Uterus (tissue), 4 donors: ENCODE measurements at places on chromosomes 2 and 18.

- DNase-seq, result no peak
These were observed 122.3 kb upstream of the SIX2 start for GRCh38 chr2:45131587-45131986.

DNA sequence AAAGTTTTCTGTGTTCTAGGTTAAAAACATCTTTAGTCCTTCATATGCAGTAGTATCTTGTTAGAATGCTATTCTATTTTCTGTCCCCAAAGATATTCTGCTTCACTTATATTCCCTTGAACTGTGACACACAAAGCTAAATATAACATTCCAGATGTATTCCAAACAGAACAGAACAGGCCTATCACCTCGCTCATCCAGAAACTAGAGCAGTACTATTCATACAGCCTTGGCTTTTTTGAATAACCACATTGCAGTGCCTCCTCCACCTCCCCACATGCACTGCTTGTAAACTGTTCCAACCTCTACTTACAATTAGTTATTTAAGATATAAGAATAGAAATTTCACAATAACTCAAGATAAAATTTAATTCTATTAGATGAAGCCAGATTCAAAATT lies 196.8 kb downstream of the EXOC6B start:
- DNase-seq, result no peak

GRCh38 chr2:232523682-232524597 lies 2.0 kb upstream of the CHRND start:
- no peak for DNase-seq

GRCh38 chr18:52403291-52404021 lies 63.5 kb downstream of the DCC start:
- DNase-seq, result no peak

DNA sequence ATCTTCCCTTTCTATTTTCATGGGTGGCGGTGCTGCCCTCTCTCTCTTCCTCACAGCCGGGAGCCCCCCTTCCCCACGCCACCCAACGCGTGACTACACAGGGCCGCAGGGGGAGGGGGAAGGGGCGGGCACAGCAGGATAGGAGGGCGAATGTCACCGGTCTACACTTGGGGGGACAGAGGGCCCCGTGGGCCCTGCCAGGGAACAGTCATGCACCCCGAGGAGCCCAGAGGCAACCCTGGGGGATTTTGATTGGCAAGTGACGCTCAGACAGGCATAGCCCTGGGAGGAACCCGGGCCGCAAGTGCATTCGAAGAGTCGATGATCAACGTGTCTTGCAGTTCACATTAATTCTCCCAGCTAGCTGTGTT lies 91.1 kb upstream of the ANKRD30BL start:
- no peak for DNase-seq

DNA sequence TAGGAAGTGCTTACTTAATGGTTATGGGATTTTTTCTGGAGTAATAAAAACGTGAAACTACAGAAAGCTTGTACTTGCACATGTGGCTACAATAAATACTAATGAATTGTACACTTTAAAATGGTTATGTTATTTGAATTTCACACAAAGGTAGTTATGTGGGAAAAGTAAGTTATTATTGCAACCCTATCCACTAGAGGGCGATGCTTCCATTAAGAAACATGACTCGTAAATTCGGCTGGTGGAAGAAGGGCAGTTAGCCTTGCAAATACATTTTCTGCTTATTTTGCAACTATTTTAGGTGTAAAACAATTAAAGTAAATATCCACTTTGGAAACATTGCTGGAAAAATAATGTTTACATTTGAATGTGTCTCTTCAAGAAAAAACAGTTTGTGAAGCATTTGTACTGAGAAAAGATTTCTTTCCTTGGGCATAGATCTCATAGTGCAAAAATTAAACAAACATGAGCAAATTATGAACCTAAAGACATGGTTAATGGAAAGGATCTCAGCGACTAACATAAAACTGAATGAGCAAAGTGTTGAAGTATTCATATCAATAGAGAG lies 68.1 kb upstream of the CSRNP3 start:
- no peak for DNase-seq

- DNase-seq, result no peak
These were observed 268.3 kb downstream of the KLHL29 start for GRCh38 chr2:23653326-23653725.

DNA sequence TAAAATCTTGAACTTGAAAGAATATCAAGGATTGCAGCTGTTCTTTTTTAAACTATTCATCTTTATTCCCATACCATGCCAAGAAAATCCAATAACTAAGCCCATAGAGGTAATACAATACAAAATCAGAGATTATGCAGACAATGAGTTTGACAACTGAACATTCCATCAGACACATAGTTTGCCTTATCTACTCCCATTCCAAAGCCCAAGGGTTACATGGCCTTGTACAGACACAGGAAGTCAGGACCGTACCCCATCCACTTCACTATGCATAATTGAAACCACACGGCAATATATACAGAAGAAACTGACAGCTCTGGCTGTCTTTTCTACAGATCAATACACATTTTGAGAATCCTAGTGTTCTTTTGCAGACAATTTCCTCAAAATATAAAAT lies 181.3 kb downstream of the TMX3 start:
- DNase-seq, result no peak

GRCh38 chr2:223598994-223599639 lies 3.0 kb downstream of the SCG2 start:
- DNase-seq, result no peak

DNA sequence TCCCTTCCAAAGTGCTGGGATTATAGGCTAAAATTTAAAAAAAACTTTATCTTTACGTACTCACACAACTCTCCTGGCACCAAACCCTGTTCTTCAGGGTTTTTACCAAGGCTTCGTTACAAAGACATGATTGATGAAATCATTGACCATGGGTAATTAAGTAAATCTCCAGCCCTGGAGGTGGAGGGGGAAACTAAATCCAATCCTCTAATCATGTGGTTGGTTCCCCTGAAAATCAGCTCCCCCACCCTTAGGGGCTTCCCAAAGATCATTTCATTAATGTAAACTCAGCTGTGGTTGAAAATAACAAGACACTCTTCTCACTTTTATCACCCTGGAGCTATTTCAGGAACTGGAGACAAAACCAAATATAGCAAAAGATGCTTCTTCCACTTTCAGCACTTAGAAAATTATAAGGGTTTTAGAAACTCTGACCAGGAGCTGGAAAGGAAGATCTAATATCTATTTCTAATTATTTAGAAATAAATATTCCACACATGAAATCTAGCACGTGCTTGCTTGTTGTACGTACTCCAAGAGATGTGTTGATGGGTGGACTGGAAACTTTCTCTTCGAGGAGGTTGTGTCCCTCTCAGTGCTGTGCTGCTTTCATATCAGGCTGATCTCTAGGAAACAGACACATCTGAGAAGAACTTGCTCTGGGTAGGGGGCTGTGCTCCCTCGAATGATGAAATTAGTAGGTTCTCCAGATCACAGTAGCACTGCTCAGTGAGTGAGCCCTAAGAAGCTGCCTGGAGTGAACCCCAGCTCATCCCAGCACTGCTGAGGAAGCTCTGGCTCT lies 67.2 kb downstream of the SMAD4 start:
- DNase-seq, result no peak

- no peak for DNase-seq
These were observed 25.9 kb downstream of the STPG4 start for GRCh38 chr2:47129191-47129706.

GRCh38 chr2:110167326-110168000 lies 37.4 kb downstream of the NPHP1 start:
- no peak for DNase-seq

DNA sequence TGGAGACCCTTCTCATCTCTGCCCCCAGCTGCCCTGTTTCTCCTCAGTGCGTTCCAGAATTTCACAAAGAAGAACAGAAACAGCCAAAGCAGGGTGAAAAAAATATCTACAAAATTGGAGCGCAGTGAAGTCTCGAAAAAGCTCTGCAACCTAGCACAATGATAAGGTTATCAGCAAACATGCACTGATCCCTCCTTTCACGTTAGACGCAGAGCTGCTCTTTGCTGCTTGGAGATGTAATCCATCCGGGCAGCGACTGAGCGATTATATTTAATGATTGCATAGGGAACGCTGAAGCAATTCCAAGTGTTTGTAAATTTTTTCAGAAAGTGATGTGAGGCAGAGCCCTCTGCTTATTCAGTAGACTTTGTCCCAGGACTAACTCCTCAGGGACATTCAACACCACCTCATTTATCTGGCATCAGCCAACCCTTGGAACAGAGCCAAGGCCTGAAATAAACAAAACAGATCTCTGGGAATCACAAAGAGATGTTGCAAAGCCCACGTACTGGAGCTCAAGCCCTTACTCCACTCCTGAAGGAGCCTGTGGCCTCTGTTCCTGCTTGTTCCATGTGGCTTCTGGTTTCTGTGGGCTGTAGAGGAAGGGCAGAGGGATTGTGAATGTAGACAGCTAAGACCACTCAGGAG lies 172.6 kb upstream of the BCL2L11 start:
- no peak for DNase-seq

DNA sequence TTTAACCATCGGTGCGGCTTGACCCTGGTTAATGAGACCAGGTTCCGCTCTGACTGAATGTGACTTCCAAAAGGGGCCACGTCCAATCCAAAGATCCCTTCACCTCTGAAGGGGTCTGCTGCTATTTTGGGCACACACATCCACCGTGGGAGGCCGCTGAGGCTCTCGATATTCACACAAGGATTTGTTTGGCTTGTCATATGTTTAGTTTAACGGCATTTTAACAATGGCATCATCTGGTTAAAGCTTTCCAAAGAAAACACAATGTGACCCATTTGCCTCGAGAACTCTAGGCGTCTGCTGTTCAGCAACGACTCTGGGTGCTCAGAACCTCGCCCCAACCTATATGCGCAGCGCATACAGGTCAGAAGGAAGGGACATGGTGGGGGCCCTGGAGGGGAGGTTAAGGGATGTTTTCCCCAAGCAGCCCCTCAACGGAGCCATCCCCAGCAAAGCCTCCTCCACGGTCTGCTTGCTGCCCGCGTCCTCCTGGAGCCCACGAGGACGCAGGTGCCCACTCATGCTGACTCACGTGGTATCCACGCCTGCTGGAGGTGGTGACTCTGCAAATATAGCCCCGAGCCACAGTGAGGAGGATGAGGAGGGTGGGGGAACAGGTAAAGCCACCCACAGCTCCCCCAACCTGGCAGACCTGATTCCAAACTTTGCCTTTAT lies 260.3 kb downstream of the HDAC4 start:
- DNase-seq, result no peak

DNA sequence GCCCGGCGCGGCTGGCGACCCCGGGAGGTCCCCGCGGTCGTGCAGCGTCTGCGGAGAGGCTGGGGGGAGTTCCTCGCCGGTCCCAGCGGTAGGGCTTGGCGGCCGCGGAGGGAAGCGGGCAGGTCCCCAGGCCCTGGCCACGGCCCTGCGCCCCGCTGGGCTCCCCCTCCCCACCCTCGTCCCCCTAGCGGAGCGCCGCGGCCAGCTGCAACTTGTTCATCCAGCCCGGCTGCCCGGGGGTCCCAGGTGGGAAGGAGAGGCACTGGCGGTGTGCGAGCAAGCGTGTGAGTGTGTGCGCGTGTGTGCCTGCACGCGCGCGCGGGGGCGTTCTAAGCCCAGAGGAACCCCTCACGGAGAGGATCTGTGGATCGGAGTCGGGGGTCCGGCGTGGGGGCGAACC lies 1.3 kb downstream of the PTPRM start:
- peak; percentile 37 for DNase-seq

DNA sequence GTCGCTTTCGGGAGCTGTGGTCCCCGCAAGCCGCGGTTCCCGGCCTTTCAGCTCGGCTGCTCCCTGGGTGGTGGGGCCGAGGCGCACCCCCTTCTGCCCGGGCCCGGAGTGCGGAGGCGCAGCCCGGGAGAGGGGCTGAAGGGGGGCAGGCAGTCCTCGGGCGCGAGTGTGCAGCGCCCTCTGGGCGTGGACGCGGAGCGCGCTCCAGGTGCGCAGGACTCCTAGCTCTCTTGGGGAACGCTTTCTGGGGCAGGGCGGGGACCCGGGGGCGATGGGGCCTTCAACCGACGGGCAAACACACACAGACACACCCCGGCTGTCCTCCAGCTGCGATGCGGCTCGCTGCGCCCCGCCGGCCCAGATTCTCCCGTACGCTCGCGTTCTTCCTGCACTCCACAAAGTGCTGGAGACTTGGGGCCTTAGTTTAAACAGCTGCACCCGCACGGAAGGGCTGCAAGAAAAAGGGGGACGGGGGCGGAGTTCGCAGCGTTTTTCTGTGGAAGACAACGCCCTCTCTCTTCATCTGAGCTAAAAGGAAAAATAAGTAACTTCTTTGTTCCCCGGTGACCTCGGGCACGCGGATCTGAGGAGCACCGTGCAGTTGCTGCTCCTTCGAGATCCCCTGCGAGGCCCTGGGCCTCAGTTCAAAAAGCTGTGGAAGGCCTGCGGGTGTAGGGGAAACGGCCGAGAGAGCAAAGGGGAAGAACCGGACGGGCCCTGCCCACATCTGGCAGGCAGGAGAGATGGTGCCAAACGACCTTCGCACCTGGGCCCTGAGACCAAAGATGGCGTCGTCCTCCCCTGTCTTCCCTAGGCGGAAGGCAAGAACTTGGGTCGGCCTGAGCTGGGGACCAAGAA lies 593 bp upstream of the SDC1 start:
- DNase-seq, result no peak

- no peak for DNase-seq
These were observed 5.8 kb downstream of the SMIM21 start for GRCh38 chr18:75421656-75422055.

DNA sequence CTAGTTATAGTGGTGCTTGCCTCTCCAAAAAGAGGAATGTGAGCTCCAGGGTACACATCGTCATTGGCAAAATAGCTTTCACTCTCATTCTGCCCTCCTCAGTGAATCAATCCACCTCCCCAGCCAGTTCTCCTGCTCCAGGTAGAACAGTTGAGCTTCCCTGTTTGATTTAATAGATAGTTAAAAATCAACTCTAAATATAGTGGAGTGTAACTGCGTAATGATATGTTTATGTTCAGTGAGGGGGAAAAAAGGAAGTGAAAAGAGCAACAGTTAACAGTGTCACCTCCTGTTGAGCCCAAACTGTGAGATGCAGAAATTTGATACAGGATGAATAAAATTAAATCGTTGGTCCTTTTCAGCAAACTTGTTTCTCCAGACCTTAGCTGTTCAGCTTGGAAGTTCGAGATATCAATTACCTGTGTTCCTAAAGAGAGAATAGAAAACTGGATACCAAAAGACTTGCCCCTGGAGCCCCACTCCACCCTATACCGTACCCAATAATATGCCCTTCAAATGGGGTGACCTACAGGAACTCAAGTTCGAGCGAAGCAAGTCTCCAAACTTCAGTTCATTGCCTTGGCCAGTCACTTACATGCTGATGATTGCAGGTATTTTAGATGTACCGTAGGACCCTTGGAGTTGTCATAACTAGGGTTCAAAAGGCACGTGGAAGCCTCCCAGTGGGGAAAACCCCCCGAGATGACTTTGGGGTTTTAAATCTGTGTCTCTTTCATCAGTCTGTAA lies 708.4 kb downstream of the RNF144A start:
- DNase-seq, result no peak

DNA sequence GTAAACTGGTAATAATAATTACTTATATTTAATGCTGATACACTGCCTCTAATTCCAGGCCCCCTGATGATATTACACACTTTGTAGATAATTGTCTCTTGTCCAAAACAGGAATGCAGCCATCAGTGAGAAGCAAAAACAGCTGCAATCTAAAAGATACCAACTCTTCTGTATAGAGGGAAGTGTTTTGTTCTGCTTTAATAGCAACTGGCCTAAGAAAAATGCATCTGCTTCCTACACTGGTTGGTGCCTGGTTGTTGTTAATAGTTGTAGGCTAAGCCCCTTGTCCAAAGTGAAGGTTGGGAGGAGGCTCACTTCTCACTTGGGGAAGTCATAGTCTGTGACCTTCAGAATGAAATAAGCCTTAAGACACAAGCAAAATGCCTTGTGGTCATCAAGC lies 332.0 kb downstream of the ZNF521 start:
- no peak for DNase-seq
